ENCODE measurements at places on chromosomes 7 and 10.

DNA sequence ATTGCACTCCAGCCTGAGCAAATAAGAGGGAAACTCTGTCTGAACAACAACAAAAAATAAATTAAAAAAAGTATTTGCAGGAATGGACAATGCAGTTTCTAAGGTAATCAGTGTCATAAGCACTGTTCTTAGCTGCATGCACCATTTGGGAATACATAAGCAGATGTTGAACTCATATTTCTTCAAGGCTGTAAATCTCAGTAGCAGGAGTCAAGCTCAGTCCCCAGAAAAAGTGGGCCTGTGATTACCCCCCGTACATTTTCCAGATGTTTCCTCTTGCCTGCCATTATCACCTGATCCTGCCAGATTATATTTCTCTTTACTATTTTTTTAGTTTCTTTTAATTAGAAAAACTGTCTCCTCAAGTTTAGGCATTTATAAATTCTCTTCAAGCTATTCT is 667.6 kb upstream of the ANKRD30A start:
- DNase-seq = no peak

DNA sequence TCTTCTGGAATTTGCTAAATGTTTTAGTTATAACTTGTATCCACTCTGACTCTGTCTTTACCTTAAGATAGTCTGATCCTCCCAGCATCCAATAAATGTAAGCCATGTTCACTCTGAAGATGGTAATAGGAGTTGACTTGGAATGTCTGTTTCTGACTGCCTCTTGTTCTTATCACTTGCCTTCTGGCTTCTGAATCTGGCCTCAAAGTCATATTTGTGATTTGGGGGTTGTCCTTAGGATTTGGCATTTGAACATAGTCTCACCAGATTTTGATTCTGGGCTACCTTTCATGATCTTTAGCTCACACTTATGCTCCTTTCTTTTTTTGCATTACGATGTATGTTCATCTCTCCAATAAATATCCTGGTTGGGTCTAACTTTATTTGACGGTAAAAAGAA is 247.0 kb downstream of the SH2D4B start:
- no peak for DNase-seq

- no peak for DNase-seq
These were observed 29.7 kb downstream of the KIAA1217 start for GRCh38 chr10:24238519-24239247.

DNA sequence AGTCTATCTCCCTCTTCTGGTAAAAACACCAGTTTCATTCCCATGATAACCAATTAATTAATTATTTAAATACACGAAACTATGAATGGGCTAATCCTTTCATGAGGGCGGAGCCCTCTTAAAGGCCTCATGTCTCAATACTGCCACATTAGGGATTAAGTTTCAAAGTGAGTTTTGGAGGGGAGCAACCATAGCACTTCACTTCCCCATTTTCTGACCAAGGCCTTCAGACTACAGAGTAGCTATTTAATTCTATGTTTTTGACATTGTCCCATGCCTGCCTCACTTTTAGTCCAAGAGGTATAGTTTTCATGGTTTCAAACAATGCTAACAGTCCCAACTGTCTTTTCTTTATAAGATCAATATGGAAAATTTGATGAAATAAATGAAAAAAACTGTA is 618.6 kb downstream of the ZWINT start:
- no peak for DNase-seq

- peak; percentile 48 for DNase-seq
These were observed 14.4 kb downstream of the CWF19L1 start for GRCh38 chr10:100253041-100253440.

DNA sequence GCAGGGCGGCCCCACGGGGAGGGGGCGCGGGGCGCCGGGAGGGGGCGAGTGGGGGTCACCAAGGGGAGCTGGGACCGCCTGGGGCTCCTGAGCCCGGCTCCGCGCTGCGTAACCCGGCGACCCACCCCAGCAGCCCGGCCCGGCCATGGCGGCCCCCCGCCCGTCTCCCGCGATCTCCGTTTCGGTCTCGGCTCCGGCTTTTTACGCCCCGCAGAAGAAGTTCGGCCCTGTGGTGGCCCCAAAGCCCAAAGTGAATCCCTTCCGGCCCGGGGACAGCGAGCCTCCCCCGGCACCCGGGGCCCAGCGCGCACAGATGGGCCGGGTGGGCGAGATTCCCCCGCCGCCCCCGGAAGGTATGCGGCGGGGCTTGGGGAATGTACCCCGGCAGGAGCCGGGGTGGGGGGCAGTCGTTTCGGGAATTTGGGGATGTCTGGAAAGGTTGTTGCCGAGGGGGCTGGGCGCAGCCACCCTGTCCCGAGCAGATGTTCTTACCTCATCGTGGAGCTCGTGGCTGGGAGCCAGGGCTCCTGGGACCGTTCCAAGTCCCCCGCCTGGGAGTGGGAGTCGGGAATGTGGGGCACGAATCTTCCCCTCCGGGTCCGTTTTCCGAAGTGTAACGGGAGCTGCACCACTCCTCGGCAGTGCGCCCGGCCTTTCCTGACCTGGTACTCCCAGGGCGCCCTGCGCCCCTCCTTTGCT is 431 bp downstream of the ZYX start:
- DNase-seq = no peak

DNA sequence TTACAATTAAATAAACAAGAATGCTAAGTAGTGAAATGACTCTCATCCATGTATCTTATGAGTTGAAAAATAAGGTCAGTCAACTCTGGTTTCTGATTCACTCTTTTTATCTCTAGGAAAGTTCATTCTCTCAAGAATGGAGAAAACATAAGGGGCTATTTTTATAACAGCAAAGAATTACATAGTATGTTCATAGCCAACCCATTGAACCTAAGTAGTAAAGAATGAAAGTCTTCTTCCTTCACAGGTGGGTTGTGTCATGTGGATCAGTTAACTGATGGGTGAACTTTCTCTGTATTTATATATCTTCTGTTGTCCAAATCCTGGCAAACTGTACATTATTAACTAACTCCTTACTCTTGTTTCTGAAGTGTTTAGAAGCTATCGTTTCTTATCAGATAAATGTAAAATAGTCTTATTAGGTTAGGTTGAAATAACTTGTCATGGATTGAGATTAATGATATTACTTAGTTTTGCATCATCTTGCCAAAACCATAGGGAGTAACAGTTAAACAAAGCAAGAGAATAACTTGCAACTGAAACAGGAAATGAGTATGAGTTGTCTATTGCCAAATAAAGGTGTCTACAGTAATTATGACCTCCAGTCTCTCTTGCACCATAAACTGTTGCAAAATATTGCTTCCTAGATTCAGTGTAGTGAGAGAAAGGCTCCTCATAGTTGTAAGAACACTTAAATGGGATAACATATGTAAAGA is 86.8 kb downstream of the ANKRD7 start:
- peak; percentile 76 for DNase-seq

DNA sequence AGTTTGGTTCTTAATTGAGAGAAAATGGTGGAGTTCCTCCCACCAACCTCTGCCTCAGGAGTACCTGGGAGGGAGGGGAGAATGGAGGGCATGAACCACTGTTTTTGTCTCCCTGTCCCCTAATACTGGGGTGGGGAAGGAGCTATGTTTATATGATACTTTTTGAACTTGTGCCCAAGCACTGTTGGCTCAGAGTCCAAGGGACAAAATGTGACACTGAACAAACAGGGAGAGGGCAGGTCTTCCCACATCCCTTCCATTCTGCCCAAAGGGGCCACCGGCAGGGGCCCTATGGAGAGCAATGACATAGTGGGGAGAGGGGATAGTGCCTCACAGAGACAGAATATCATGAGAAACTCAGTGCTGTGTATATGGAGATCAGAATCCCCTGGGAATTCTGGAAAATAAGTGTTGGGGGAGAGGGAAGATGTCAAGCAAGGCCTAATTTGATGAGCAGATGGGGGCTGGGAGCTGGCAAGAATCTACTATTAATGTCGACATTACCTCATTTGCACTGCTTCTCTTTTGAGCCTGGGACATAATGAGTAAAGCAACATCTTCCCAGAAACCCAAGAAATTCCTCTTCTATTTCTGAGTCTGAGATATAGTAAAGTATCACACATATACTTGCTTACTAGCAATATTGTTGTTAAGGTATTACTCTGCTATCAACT is 180.6 kb downstream of the CYP26A1 start:
- no peak for DNase-seq

DNA sequence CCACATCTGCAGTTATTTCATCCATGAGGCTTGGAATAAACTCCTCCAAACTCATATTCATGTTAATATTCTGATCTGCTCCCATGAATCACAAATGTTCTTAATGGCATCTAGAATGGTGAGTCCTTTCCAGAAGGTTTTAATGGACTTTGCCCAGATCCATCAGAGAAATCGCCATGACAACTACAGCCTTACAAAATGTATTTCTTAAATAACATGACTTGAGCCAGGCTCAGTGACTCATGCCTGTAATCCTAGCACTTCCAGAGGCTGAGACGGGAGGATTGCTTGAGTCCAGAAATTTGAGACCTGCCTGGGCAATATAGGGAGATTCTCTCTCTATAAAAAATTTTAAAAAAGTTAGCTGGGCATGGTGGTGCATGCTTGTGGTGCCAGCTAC is 102.1 kb upstream of the TMEM168 start:
- DNase-seq = no peak

DNA sequence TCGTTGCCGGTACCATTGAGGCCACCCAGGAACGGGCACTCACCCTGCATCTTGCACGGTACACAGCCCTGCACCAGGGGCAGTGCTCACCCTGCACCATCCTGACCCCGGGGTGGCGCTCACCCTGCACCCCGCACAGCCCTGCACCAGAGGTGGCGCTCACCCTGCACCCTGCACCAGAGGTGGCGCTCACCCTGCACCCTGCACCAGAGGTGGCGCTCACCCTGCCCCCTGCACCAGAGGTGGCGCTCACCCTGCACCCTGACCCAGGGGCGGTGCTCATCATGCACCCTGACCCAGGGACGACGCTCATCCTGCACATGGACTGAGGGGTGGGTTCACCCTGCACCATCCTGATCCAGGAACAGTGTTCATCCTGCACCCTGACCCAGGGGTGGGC is 6.4 kb downstream of the TUBGCP2 start:
- no peak for DNase-seq

GRCh38 chr7:28847176-28847575 is 111.0 kb downstream of the TRIL start:
- no peak for DNase-seq

GRCh38 chr10:121113385-121113696 is 262.2 kb downstream of the WDR11 start:
- DNase-seq = no peak

DNA sequence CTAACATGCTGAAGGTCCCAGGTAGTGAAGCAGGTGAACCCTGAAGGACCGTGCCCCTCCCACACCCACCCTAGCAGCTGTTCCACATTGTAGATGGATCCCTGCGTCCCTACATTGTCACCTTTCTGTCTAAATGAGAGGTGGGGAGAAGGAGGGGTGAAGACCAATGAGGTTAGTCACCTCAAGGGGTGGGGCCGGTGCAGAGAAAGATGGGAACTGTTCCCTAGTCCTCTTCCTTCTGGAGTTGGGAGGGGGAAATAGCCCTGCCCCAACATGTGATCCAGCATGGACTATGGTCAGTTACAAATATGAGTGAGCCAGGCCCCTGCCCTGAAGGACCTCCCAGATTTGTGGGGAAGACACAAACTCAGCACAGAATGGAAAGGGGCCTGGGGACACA is 124.5 kb downstream of the LHPP start:
- DNase-seq = no peak

- DNase-seq = peak; percentile 88
These were observed 168.1 kb downstream of the ARID5B start for GRCh38 chr10:62069452-62070178.

DNA sequence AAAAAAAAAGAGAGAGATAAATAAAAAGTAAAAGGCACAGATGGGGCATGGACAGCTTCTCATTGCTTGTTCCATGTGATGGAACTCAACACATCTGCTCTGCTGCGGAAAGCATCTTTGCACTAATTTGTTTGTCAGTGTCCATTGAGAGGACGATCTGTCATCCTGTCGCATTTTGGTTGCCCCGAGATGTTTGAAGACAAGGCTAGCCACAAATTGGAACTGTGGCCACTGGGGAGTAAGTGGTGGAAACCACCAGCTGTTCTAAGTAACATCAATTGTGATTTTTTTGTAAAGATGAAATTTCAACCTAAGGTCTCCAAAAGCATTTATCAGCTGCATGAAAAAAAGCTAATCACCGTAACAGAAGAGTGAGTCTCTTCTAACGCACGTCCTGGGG is 312.7 kb downstream of the ADARB2 start:
- DNase-seq = no peak

DNA sequence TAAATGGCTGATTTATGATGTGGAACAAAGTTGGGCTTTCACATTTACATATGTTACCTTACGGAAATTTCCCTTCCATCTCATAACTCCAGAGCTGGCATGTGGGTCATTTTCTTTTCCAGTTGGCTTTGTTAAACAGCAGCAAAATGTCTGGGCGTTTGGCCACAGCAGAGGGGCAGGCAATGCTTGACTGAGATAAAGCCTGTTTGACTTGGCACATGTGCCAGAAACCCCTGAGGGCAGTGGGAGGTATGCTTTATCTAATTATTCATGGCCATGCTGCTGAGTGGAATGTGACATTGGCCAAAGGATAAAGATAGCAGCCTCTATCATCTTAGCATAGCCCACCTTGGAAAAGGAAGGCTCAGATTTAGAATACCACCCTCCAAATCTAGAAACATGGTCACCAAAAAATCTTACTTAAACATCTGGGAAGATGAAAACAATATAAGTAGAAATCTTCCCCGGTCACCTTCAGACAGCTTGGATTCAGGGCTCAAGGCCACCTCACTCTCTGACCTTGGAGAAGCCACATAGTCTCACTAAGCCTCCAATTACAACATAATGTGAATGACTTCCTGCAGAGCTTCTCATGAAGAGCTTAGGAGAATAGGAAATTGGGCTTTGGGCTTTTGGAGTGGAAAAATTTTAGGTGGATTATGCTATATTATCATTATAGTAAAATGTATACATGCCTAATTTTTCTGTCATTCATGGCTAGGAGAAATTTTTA is 101.5 kb downstream of the GRM3 start:
- no peak for DNase-seq

- no peak for DNase-seq
These were observed 12.3 kb downstream of the SUN3 start for GRCh38 chr7:48016641-48017040.

GRCh38 chr7:53658951-53659350 is 623.5 kb downstream of the POM121L12 start:
- no peak for DNase-seq

DNA sequence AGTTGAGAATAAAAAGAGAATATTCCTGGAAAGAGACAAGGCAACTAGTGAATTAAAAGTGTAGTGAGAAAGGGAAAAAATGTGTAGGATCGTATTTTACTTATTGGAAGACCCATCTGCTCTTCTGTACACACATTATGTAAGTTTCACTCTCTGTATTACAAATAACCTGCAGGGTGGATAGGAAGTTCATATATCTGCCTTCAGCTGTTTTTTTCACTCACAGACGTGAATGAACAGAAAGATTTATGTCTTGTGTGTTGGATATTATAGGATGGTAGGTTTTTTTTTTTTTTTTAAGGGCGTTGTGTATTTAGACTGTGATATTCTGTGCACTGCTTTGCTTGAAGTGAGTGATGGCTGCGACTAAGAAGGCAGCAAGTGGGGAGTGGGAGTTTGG is 266.5 kb downstream of the AUTS2 start:
- no peak for DNase-seq
